ENCODE measurements at places on chromosomes 6 and 20. TPM values are rescaled to one million over a fixed set of nuclear protein-coding genes. Genes with fewer than 3 reads are reported as not detected.

DNA sequence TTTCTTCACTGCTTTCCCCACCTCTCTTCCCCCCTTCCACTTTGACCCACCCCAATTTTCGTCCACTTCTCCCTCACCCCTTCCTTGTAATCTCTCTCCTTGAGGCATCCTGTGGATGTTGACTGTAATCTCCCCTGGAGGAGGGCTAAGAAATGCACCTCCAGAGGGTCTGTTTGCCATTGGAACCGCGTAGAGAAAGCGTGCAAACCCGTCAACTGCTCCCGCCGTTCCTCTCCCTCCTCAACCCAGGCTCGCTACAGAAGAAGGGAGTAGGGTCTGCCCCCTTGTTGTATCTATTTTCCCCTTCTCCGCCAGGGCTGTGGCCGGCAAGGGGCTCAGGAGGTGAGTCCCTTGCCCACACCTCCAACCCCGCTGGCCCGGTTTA is 502 bp upstream of the HTR1E start:
- H3K27me3 ChIP-seq, result peaks cover 7% of the 10 kb centered on the region
- no peak overlapping the region for H3K27ac ChIP-seq
- H3K4me1 ChIP-seq, result no peaks in the 10 kb centered on the region
- no peak overlapping the region for H3K4me3 ChIP-seq

GRCh38 chr6:118012944-118013343 is 105.9 kb downstream of the SLC35F1 start:
- H3K4me3 ChIP-seq, result no peak overlapping the region
- no peak overlapping the region for H3K27ac ChIP-seq
- H3K36me3 ChIP-seq, result no peaks in the 10 kb centered on the region
- no peak for DNase-seq

Gene DDO
- 2.3 TPM for total RNA-seq

Gene PAK5
- not detected for total RNA-seq

Gene DOK5
- total RNA-seq, result 0.80 TPM

Gene ENPP1
- total RNA-seq, result 5.9 TPM

DNA sequence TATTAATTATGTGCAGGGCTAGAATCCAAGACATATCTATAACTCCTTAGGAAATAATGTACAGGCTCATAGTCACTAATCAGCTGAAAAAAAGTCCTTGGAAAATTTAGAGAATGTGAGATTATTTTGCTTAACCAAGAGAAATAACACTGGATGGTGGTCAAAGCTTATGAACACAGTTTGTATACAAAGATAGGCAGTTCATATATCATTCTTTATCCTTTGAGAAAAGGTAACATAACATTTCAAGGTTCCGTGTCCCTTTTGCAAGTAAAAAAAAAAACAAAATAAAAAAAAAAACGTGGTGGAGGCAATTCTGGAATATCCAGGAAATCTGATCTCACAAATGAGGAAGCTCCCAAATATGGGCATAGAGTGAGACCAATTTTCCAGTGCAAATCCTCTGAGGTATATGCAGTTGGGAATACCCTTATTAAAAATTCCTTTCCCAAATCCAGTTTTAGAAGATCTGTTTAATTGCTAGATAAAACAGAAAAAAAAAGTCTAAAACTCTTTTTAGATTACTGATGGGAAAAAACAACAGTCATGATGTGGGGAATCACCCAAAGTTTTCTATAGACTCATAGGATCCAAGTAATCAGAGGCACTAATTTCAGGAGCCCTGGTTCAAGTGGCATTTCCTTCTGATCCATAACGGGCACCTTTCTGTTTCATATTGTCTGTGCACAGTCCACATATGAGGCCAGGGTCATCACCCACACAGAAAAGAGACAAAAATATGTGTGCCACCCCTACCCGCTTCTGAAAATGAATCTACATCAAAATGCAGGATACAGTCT is 17.7 kb upstream of the TNFAIP3 start:
- DNase-seq, result no peak
- H3K27ac ChIP-seq, result no peak overlapping the region
- H3K27me3 ChIP-seq, result no peaks in the 10 kb centered on the region
- no peaks in the 10 kb centered on the region for H3K4me1 ChIP-seq

Gene CD40
- total RNA-seq, result 4.4 TPM

DNA sequence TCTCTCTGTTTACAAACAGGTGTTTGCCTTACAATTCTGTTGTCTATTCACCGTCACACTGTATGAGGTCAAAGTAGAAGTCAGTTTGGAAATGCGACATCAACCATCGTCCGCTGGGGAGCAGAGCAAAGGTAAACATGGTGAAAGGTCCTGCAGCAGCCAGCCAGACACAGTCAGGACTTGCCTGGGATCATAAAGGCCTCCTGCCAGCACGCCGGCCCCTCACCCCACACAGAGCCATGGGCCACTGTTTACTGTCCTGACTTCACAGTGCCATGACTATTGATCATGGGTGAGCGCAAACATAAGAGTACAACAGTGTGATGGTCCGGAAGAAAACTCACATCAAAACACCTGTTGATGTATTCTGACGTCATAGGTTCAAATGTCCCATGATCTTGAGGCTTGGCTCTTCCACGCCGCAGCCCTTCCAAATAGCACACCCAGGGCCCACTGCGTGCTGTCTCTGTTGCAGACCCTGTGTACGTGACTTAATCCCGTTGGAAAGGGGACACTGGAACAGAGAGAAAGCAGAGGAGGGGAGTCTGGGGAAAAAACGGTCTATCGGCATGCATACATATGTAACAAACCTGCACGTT is 16.9 kb upstream of the PPP1R3G start:
- no peak overlapping the region for H3K4me3 ChIP-seq
- no peak overlapping the region for H3K27ac ChIP-seq
- H3K27me3 ChIP-seq, result no peaks in the 10 kb centered on the region
- no peaks in the 10 kb centered on the region for H3K36me3 ChIP-seq
- no peak for DNase-seq

GRCh38 chr6:96522465-96523009 is 931 bp downstream of the UFL1 start:
- peaks cover 6% of the 10 kb centered on the region for H3K4me1 ChIP-seq
- DNase-seq, result no peak
- H3K4me3 ChIP-seq, result peak overlapping the region; percentile 67
- H3K27ac ChIP-seq, result peak overlapping the region; percentile 98
- no peaks in the 10 kb centered on the region for H3K27me3 ChIP-seq

- H3K36me3 ChIP-seq, result no peaks in the 10 kb centered on the region
- no peak overlapping the region for H3K4me3 ChIP-seq
- no peak overlapping the region for H3K27ac ChIP-seq
- no peak for DNase-seq
- H3K4me1 ChIP-seq, result no peaks in the 10 kb centered on the region
Measured at GRCh38 chr6:69416776-69417175, 380.0 kb downstream of the LMBRD1 start.

- DNase-seq, result peak; percentile 71
- H3K27me3 ChIP-seq, result no peaks in the 10 kb centered on the region
- H3K4me3 ChIP-seq, result no peak overlapping the region
Measured at GRCh38 chr20:53642196-53643030, 48.8 kb upstream of the ZNF217 start.

DNA sequence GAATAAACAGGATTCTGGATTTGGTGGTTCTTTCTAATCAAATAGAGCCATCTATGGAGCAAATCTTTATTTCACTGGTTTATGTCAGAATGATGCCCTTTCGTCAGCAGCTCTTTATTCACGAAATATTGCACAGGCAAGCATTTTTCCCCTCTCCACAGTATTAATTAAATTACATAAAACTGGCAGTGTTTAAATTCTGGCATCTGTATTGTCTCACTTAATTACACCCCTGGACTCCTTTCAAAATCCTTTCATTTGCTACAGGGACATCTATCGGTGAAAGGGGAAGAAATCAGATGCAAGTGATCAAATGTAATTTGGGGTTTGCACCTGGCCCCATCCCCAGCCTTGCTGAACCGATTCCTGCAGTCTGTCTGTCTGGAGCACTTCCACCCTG is 801.9 kb downstream of the QKI start:
- no peaks in the 10 kb centered on the region for H3K27me3 ChIP-seq
- no peak for DNase-seq
- no peak overlapping the region for H3K27ac ChIP-seq
- no peaks in the 10 kb centered on the region for H3K4me1 ChIP-seq

DNA sequence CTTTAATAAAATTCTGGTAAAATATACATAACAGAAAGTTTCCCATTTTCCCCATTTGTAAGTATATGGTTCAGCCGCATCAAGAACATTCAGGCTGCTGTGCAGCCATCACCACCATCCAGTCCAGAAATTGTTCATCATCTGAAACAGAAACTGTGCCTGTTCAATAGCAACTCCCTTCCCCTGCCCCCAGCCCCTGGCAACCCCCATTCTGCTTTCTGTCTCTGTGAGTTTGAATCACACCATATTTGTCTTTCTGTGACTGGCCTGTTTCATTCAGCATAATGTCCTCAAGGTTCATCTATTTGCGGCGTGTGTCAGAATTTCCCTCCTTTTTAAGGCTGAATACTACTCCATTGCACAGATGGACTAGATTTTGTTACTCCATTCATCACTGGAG is 19.1 kb downstream of the VSTM2L start:
- no peaks in the 10 kb centered on the region for H3K4me1 ChIP-seq
- H3K27me3 ChIP-seq, result peaks cover 1% of the 10 kb centered on the region
- no peak overlapping the region for H3K4me3 ChIP-seq
- no peaks in the 10 kb centered on the region for H3K36me3 ChIP-seq
- DNase-seq, result no peak

DNA sequence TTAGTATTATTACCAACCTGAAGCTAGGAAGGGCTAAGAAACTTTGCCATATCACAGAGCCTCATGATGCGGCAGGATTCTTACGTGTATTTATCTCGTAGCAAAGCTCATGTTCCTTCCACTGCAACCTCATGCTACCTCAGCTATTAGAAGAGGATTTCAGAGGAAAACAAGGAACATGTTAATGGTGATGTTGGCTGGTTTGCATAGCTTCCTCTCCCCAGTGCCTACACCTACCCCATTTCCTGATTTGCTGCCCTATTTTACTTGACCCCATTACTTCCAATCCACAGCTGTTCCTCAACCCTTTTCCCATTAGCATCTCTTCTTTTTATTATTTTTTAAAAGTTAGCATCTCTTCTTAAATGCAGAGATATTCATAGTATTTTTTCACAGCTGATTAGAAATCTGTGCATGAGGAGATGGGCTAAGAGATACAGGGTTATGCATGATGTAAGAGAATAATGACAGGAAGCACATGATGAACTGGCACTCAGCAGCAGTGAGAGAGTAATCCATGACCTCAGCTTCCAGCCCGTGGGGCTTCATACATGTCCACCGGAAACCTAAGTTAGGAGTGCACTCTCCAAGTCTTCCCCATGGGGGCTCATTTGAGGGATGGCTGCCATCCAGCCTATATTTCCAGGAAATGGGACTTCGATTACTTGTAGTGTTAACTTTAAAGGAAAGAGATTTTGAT is 106.1 kb upstream of the ASF1A start:
- H3K36me3 ChIP-seq, result no peaks in the 10 kb centered on the region
- DNase-seq, result no peak
- no peaks in the 10 kb centered on the region for H3K4me1 ChIP-seq
- H3K27ac ChIP-seq, result no peak overlapping the region

DNA sequence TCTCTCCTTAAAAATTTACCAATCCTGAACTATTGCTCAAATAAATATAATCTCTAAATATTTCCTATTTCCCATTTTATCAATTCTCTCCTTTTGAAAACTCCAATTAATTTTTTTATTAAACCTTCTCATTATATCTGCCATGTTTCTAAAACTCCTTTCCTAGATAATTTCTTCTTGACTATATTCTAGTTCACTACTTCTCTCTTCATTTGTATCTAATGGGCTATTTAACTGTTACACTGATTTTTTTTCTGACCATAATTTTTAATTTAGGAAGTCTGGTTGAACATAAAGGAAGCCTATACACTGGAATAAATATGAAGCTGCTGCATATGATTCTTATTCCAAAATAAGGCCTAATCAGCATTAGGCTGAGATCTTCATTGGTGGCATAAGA is 96.3 kb upstream of the PLN start:
- H3K27me3 ChIP-seq, result no peaks in the 10 kb centered on the region
- H3K4me3 ChIP-seq, result no peak overlapping the region

Gene OXT
- not detected for total RNA-seq

DNA sequence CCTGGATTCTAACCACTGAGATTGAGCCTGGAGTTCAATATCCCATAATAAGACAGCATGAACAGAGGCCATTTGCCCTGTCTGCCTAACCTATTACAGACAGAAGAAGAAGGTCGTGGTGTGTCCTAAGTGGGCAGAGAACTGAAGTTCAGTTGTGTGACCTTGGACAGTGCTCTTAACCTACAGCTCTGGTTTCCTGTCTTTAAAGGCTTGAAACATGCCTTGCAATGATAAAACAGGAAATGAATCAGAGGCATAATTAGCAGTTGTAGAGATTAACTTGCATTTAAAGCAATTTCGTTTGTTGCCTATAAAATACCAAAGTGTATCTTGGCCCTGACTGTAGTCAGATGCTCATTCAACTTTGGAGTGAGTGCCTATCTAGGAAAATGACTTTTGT is 507.2 kb upstream of the CHD6 start:
- no peak overlapping the region for H3K4me3 ChIP-seq
- no peaks in the 10 kb centered on the region for H3K36me3 ChIP-seq
- H3K4me1 ChIP-seq, result no peaks in the 10 kb centered on the region

DNA sequence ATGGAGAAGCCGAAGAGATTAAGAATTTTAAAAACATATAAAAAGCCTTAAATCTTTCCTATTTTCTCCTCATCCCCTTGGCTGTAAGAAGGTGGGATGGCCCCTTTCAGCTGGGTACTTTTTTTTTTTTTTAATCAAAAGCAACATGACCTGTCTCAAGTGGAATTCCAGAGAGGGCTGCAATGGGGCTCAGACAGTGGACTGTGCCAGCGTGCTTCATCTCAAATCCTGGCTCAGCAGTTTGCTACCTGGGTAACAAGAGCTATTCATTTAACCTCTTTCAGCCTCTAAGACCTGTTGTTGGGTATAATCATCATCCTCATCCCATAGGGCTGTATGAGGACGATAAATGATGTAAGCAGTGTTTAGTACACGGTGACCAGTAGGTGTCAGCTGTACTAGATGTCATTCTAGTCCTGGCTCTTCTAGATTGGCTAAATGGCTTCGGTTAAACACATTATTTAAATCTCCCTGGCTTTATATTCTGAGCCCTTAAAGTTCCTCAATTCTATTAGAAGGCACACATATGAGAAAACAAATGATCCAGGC is 6.9 kb upstream of the PPP1R3G start:
- no peak for DNase-seq
- H3K36me3 ChIP-seq, result no peaks in the 10 kb centered on the region
- H3K4me3 ChIP-seq, result no peak overlapping the region
- H3K27me3 ChIP-seq, result no peaks in the 10 kb centered on the region

Gene SNX3
- 143 TPM for total RNA-seq

DNA sequence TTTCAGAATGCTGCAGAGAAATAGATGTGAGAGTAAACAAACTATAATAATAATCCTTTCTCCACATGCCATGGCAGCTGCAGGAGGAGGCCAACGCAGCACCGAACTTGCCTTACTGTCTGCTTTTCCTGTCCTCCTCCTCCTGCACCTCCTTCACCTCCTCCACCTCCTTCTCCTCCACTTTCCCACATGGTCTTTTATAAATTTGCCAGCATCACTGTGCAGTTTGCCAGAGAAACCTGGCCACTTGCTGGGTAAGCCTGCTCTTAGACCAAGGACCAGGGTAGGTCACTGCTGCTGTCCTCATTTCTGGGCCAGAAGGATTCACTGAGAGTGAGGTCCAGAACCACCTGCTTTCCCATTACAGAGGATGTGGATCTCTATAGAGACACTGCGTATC is 8.7 kb downstream of the SGK1 start:
- no peaks in the 10 kb centered on the region for H3K4me1 ChIP-seq
- no peak overlapping the region for H3K27ac ChIP-seq
- no peak overlapping the region for H3K4me3 ChIP-seq
- H3K36me3 ChIP-seq, result no peaks in the 10 kb centered on the region

- no peak overlapping the region for H3K4me3 ChIP-seq
- H3K4me1 ChIP-seq, result no peaks in the 10 kb centered on the region
- H3K36me3 ChIP-seq, result no peaks in the 10 kb centered on the region
- no peaks in the 10 kb centered on the region for H3K27me3 ChIP-seq
- no peak for DNase-seq
- H3K27ac ChIP-seq, result peak overlapping the region; percentile 69
Measured at GRCh38 chr20:19881080-19881840, 123.2 kb downstream of the RIN2 start.
